ENCODE measurements at places on chromosomes 12 and 14.

- no peak for DNase-seq
These were observed 11.4 kb upstream of the RNF34 start for GRCh38 chr12:121388421-121388981.

DNA sequence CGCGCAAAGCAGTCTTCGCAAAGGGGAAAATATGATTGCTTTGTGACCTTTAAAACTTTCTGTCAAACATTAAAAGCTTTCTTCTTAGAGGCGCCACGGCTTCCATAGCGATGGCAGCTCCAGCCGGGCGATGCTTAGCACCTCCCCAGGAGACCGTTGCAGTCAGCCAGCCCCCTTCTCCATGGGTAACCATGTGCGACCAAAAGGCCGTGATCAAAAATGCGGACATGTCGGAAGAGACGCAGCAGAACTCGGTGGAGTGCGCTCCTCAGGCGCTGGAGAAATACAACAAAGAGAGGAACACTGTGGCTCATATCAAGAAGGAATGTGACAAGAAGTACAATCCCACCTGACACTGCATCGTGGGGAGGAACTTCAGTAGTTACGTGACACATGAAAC is 12.7 kb upstream of the STON2 start:
- DNase-seq, result no peak

- peak; percentile 15 for DNase-seq
These were observed at the start of gene CEP170B for GRCh38 chr14:104865081-104865630. TSS of gene CEP170B (plus strand) at chr14:104865268. CDS start at chr14:104868451, 3,183 bp downstream.

GRCh38 chr12:57724003-57724935 is 14.3 kb downstream of the AGAP2 start:
- DNase-seq, result no peak

DNA sequence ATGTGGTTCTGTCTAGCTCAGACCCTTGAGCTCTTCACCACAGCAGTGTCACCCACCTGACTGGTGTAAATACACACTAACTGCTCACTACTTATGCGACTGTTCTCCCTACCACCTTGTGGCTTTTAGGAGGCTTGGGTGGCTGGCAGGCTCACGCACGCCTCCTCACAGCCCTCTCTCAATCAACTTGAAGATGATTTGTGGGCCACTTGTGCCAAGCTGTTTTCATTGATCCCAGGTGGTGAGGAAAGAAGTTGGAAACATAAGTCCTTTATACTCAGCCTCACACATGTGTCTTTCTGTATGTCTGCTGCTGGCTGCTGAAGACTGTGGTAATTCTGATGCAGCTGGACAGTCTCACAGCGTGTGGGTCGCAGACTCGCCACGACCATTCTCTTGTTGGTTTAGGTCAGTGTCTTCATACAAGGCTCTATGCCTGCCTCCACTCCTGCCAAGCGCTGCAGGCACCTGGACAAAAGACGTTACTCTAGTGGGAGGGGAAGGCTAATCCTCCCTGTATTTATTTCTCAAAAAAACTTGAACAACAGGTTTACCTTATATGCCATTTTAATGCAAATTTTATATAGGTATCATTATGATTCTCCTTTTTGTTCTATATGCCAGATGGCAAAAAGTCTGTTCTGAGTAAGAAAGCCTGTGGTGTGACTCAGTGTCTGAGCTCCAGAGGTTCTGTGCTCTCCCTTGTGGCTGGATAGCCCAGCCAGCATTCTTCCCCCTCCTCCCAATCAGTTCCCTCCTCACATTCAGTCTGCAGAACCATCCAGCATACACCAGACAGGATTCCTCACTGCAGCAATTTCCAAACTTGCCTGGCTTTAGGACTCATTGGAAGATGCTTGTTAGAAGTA is 115.6 kb downstream of the DIP2B start:
- DNase-seq, result no peak

DNA sequence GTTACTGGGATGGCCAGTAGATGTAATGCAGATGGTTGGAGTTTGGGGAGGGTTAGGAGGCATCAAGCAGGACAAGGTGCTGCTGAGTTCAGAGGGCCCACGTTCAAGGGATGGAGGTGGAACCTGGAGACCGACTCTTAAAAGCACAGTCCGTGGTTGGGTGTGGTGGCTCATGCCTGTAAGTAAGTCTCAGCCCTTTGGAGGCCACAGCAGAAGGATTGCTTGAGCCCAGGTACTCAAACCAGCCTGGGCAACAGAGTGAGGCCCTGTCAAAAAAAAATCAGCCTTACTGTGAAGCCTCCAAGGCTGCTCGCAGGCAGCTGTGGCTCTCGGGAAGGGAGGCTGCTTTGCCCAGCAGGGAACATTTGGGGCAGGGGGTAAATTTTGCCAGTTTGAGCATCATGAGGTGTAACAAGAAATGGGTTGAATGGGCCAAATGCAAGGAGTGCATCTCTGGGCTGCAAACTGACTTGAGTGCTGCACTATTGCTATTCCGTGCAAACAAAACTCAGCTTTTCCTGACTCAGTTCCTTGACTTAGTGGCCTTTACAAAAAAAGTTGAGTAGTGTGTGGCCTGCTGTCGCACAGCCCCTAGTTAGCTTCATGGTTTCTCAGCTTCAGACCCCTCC is 55.0 kb downstream of the ANAPC7 start:
- no peak for DNase-seq

GRCh38 chr12:48979602-48980388 is 1.7 kb downstream of the WNT1 start:
- no peak for DNase-seq

DNA sequence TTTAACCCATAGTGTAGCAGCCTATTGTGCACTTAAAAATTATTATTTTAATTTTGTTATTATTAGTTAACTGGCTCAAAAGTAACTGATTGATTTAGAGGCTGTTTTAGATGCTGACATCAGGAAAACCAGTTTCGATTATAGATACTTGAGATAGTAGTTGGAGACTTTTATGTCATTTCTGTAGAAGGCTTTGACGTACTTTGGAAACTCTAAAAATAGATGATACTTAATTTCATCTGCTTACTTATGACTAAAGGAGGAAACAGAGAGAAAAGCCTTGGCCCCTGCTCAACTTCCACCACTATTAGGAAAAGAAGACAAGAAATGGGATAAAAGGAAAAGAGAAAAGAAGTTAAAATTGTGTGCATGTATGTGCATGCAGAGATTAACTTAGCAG is 219.3 kb upstream of the HMGA2 start:
- no peak for DNase-seq

All from stimulated activated CD4-positive, alpha-beta T cell treated with anti-CD3 and anti-CD28 coated beads, Interleukin-2, amount 100 ng/mL, for 4 hours (primary cell).